ENCODE measurements at places on chromosomes 16 and 17.

GRCh38 chr17:18950346-18950745, 1.6 kb upstream of the SLC5A10 start:
- no peak for DNase-seq

- no peak for DNase-seq
These were observed 331.0 kb upstream of the CCL2 start for GRCh38 chr17:33924104-33924503.

GRCh38 chr16:87800497-87800896, 34.7 kb upstream of the KLHDC4 start:
- DNase-seq, result no peak

- no peak for DNase-seq
These were observed 8.7 kb downstream of the MMP15 start for GRCh38 chr16:58034128-58034685.

- DNase-seq, result no peak
These were observed 2.9 kb upstream of the CCDC102A start for GRCh38 chr16:57539072-57539796.

DNA sequence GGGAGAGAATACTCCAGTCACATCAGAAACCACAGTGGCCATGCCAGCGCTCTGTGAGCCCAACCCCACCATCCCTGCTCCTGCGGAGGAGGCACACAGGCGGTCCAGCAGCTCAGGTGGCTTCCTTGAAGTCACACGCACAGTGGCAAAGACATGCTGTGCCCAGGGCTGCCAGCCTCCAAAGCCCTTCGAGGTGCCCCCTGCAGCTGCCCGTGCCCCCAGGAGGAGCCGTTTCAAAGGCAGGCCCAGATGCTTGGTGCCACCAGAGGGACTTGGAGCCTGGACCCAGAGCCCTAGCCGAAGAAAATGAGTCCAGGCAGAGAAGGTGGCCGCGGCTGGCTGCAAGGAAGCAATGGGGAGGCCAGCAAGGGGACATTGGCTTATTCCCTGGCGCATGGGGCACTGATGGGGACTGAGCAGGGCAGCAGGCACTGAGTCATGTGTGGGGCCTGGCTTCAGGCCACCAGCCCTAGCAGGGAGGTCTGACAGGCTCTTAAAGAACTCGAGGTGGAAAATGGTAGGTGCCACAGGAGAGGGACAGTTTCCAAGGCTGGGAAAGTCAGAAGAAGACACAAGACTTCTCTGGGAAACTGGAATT, 17.2 kb upstream of the CACNG1 start:
- no peak for DNase-seq

DNA sequence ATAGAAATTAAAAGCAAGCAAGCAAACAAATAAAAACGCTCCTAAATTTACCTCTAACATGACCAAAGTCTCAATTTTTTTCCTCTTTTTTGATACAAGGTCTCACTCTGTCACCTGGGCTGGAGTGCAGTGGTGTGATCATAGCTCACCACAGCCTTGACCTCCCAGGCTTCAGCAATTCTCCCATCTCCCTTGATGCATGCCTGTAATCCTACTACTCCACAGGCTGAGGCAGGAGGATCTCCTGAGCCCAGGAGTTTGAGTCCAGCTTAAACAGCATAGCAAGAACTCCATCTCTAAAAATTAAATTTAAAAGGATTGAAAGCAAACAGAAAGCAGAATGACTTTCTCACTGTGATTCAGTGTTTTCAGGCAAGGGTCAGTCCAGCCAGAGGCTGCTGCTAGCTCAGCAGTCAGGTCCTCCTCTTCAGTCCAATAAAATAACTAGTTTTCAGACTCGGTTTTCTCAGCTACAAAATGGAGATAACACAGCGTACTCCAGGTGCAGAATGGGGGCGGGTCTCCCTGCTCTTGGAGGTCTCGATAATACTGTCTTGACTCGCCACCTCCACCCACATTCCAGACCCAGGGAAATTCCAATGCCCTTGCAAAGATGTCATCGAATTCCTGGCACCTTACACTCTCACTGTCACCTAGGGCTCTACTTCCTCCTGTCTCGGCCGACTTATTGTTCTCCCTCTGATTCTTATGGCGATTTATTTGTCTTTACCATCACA, 20.7 kb upstream of the MRTFB start:
- no peak for DNase-seq

- DNase-seq, result no peak
These were observed 25.9 kb upstream of the EFCAB13 start for GRCh38 chr17:47297661-47298400.

GRCh38 chr16:87507351-87508069, 14.7 kb upstream of the ZCCHC14 start:
- DNase-seq, result no peak

GRCh38 chr17:63500543-63501390, 22.4 kb upstream of the KCNH6 start:
- DNase-seq, result no peak

GRCh38 chr17:80947200-80947940, 44.3 kb upstream of the CHMP6 start:
- DNase-seq, result no peak

- DNase-seq, result no peak
These were observed 24.8 kb upstream of the NSRP1 start for GRCh38 chr17:30091771-30092170.

DNA sequence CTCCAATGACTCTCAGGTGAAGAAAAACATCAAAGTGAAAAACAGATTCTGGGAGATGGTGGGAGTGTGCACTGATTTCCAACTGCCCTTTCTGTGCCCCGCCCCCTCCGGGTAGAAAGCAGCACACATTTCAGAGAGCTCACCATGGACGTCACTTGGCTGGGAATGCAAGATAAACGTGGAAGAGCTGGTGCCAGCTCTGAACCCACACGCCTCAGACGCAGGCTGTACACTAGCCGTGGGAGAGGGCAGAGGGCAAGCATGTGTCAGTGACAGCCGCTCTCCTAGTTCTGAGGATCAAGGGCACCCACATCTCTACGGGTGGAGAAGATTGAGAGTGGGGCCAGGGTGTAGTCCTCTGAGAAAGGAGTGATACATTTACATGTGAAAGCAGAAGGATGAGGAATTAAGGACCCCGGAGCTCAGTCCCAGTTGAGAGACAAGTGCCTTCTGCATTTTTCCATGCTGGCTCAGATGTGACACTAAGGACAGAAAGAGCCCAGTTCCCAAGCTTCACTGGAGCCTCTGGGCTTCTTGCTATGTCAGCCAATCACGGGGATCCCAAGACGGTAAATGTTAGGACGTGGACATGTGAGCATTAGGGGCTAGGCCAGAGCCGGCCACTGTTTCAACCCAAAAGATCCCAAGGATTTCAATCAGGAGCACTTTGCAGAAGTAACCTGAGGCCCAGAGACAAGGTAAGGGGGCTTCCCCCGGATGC, 101.3 kb downstream of the ZFHX3 start:
- no peak for DNase-seq

DNA sequence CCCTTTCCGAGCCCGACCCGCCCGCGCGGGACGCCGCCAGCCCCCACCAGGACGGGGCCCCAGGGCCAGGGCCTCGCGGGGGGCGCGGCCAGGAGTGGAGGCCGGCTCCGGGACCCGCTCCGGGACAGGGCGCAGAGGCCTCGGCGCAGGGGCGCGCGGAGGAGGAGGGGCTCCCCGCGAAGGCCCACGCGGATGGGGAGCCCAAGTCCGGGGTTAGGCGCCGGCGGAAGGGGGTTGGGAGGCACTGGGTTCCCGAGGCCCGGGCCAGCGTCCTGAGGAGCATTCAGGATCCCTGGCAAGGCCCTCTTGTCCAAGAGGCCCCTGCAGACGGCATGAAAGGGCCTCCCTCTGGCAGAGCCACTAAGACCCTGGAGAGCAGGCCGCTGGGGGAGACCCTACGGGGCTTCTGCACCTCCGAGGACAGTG, 57.8 kb upstream of the CIBAR2 start:
- DNase-seq, result no peak

GRCh38 chr17:50588391-50589049, 28.0 kb downstream of the CACNA1G start:
- DNase-seq, result no peak

GRCh38 chr16:31182391-31182790, 2.5 kb downstream of the FUS start:
- DNase-seq, result no peak

DNA sequence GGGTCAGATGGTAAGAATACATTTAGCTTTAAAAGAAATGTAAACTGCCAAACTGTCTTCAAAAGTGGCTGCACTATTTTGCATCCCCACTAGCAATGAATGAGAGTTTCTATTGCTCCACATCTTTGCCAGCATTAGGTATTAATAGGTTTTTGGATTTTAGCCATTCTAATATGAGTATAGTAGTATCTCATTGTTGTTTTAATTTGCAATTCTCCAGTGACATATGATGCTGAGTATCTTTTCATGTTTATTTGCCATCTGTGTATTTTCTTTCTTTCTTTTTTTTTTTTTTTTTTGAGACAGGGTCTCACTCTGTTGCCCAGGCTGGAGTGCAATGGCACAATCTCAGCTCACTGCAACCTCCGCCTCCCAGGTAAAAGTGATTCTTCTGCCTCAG, 24.3 kb upstream of the MARCHF10 start:
- DNase-seq, result no peak

DNA sequence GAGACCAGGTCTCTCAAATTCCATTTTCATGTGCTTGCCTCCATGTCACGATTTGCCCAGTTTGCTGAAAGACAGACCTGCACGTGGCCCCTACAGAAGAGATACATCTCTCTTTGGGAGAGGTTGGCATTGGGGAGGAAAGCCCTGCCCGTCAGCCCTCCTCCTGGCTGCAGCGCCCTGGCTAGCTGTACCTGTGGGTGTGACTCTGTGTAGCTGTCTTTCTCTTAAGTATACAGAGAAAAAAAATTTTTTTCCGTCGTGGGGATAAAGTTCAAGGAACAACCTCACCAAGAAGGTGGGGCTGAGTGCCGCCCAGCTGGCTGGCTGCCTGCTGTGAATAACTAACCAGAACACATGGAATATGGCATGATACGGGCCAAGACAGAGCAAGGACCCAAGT, 26.5 kb downstream of the TMEM98 start:
- no peak for DNase-seq

Measured in stimulated activated CD8-positive, alpha-beta memory T cell treated with anti-CD3 and anti-CD28 coated beads, Interleukin-4, amount 100 ng/mL, for 4 hours (primary cell).